ENCODE measurements at places on chromosomes 2 and 18.

DNA sequence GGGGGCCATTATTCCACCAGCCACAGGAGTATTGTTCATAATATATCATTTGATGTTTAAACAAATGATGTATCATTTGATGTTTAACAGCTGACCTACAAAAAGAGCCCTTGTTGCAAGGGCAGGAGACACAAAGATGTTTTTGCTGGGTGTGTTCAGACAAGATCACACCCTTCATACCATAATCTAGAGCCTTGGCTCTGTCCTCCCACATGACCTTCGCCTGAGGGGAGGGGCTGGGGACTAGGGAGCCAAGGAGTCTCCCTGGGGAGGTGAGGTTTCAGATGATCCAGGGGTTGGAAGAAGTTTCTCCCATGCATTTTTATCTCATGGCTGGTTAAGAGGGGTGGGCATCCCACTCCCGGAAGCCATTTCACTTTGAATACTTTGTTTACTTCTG is 33.5 kb downstream of the CDC42EP3 start:
- no peak for DNase-seq

- DNase-seq: no peak
These were observed 3.0 kb upstream of the TFCP2L1 start for GRCh38 chr2:121287956-121288355.

DNA sequence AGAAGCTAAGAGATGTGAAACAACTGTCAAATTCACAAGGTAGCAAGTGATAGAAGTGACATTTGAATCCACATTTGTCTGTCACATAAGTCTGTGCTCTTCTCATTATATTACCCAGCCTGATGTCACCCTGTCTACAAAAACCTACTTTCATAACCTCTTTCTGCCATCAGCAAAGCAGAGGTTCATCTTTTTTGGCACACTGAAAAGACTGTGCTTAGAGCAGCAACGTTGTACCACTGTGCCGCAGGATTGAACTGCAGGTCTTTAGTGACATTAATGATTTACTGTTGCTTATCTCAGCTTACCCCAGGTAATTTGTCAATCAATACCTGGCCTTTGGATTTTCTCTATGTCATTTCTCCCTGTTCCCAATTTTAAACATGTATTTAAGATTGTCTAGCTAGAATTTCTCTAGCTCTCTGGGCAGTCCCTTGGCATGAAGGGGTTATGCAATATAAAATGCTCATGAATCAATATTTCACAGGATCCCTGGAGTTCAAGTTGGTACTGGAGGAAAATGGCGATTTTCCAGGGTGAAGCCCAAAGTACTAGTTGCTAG is 31.4 kb upstream of the TDRD15 start:
- DNase-seq: no peak

DNA sequence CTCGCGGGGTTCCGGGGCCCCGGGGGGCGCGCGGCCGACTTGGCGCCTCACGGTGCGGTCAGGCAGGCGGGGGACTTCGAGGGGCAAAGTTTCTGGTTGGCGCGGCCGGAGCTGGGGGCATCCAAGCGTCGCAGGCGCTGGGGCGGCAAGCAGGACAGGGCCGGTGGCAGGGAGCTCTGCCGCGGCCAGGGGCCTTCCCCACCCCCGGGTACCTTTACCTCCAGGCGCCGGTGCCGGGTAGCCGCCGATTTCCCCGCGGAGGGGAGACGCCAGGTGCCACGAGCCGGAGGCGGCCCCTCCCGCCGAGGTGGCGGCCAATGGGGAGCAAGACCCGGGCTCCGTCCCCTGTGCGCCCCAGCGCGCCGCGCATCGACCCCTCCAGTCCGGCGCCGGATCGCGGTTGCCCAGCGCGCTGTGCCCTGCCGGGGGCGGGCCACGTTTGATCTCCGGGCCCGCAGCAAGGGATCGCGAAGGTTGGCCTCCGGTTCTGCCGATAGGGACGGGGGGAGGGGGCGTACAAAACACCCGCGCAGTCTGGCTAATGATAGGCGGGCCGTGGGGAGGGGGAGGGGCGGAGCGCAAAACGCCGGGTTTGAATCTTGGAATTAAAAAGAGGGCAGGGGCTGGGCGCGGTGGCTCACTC is at the start of gene ST8SIA5:
Gene ST8SIA5 (minus strand): TSS at position 495 of the 643 bp plus-strand sequence. CDS start 545 bp downstream, outside the sequence.
- no peak for DNase-seq

GRCh38 chr18:69230204-69230603 is 170.5 kb upstream of the DOK6 start:
- no peak for DNase-seq

DNA sequence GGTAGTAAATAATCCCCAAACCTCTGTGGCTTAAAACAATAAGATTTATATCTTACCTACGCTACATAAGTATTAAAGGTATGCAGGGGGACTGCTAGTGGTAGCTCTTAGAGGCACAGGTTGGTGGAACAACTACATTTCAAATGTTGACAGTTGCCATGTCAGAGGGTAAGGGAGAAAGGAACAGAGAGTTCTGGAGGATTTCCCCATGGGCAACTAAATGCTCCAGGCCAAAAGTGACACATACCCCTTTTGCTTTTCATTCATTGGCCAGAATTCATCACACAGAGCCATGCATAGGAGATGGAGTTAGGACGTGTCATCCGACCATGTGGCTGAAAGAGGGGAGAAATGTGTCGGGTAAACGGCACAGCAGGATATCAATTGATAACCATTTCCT is 133.2 kb downstream of the NAPG start:
- DNase-seq: no peak

DNA sequence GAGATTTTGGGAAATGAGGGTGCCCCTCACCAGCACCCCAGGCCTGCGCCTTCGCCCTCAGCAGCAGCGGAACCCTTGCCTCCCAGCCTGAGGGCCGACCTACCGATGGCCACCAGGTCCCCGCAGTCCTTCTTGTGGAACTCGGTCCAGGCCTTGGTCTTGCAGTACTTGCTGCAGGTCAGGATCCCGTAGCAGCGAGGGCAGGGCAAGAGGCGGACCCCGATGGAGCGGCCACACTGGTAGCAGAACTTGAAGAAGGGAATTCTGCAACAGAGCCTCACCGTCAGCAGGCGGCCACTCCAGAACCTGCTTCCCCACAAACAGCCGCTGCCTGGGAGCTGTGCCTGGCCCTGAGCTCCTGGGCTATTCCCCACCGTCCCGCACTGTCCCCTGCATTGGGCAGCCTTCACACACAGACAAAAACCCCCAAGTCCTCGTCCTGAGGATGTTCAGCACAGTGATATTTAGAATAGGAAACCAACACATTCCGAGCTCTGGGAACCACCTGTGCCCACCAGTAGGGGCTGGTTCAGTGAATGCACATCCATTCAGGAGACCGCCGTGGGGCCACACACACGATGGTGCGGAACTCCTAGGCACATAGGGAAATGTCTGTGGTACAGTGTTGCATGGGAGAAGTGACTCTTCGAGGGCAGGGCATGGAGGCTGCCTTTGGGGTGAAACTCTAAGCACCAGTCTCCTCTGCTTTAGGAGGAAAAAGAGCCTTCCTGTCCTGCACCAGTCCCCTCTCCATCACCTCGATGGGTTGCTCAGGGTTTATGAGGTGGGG is 45.6 kb downstream of the GPC1 start:
- DNase-seq: no peak

DNA sequence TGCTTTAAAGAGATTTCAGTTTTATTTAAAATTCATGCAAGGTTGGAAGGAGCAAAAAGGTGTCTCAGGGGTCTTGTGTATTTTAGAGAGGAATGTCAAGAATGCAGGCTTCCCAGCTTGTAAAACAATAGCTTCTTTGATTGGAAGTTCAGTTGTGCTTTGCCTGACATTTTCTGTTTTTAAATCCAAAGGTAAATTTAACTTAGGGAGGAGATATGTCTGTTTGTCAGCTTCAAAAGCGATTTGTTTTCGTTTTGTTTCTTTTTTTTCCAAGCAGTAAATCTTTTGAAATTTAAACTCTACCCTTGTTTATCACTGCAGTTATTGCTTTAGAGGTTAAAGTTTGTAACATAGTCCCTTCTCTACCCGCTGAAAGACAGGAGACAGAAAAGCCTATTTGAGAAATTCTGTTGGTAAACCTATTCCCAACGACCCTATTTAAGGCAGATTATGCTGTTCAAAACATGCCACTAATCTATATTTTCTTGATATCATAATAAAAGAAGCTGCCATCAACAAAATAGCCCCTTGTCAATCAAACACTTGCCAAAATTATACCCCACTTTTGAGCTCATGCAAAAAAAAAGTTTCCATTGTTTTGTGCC is 639.6 kb downstream of the IRS1 start:
- DNase-seq: no peak

- DNase-seq: no peak
These were observed at the start of gene EMILIN2 for GRCh38 chr18:2846636-2847316. EMILIN2 (plus strand) TSS chr18:2847006; CDS start chr18:2847189, 183 bp downstream.

DNA sequence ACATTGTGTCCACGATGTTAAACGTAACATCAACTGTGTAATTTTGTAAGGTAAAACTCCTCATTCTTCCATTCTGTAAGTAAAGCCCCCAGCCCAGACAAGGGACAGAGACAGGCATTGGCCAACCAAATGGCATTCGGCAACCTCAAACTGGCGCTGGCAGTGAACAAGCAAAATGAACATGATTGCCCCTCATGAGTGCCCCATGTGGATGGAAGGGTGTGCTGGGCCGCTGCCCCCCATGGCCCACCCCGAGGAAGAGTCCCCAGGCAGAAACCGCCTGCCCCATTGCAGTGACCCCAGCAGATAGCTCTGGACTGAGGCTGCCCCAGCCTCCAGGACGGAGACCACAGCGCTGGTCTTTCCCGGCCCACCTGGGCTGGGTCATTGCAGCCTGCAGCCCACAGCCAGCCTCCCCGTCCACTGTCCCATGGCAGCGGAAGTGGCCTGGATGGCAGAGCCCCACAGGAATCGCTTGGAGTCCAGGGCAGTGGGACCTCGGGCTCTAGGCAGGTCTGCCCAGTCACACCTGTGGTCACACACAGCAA is 220.2 kb downstream of the HDAC4 start:
- DNase-seq: no peak

DNA sequence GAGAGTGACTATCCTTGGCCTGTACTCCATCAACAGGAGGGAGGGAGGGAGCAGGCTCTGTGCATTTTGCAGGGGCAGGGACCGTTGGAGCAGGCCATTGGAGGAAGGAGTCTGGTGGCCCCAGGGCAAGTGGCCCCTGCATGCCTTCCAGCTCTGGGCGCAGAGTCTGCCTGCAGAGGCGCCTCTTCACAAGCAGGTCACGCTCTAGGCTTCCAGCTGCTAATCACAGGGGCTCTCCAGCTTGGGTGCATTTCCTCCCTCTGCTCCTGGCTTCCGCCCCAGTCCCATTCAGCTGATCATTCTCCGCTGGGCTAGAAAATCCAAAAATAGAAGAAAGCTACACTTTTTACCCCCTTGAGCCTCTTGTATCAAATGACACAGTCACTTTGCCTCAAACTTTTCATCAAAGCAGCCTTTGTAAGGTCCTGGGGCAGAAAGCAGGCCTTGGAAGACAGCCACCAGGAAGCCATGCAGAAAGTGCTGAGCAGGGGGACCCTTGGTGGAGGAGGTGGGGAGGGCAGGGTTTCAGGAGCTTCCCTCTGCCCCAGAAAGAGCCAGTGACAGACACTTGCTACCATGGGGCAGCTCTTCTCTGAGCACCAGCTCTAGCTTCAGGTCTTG is 11.3 kb downstream of the TMEM247 start:
- DNase-seq: no peak

- DNase-seq: no peak
These were observed 160.8 kb downstream of the TNS1 start for GRCh38 chr2:217842017-217842416.

DNA sequence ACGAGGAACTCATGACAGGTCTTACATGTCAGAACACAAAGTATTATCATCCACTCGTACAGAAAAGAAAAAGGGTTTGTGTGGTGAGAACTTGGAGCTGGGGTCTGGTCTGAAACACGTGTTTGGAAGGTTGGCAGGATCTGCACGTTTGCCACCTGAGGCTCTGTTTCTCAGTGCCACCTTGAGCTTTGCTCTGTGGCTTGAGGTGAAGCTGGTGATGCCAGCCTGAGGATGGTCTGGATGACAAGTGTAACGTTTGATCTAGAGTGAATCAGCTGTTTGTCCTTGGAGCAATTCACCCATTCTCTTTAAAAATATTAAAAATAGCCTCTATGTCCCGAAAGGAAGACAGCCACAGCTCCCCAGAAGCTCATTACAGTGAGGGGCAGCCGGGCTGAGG is 45.4 kb upstream of the KLF11 start:
- no peak for DNase-seq

DNA sequence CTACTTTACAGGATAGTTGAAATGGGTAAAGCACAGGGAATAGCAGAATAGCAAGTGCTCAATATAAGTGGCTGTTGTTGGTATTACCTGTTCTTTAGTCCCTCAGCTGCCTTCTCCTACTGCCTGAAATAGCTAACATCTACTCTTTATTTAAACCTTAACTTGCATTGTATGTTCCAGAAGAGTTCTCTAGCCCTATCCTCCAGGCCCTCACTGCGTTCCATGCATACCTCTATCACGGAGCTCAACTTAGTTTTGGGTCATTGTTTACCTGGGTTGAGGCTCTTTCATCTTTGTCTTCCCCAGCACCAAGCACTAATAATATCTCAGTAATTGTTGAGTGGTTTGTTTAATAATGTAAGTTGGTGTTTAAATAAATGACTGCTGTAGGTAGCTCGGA is 242.2 kb upstream of the FANCL start:
- no peak for DNase-seq

DNA sequence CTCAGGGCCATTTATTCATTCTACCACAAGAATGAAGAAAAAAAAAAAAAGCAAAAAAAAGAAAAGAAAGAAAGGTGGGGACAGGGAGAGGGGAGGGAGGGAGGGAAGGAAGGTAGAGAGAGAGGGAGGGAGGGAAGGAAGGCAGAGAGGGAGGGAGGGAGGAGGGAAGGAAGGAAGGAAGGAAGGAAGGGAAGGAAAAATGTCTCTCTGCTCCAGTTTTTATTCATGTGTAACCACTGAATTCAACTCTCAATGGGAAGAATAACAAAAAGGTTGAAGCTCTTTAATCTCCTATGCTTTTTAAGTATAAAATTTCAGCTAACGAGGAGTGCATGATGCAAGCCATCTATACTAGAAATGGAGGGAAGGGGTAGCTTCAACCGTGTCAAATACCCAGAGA is 287.3 kb downstream of the MREG start:
- no peak for DNase-seq

GRCh38 chr2:235603659-235604058 is 109.8 kb downstream of the AGAP1 start:
- DNase-seq: no peak

- DNase-seq: no peak
These were observed 846.7 kb upstream of the ID2 start for GRCh38 chr2:7835151-7835550.

- DNase-seq: no peak
These were observed 115.9 kb downstream of the MEIS1 start for GRCh38 chr2:66550826-66551225.

DNA sequence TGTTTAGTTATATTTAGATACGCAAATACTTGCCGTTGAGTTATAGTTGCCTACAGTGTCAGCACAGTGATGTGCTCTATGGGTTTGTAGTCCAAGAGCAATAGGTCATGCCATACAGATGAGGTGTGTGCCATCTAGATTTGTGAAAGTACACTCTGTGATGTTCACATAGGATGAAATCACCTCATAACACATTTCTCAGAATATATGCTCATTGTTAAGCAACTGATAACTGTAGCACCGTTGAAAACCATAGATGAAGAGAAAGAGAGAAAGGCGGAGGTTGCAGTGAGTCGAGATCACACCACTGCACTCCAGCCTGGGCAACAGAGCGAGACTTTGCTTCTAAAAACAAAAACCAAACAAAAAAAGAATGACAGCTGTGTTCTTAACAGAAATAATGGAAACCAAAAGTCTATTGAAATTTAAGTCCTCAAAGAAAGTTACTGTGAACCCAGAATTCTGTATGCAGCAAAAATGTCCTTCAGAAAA is 9.5 kb downstream of the DGKD start:
- DNase-seq: no peak

Measured in stimulated activated CD8-positive, alpha-beta memory T cell treated with anti-CD3 and anti-CD28 coated beads, Interleukin-7, amount 100 ng/mL, for 1 hour (primary cell).